Esophagus squamous epithelium (tissue), 5 donors: ENCODE measurements at places on chromosomes 1 and 21. TPM values are rescaled to one million over a fixed set of nuclear protein-coding genes. Genes with fewer than 3 reads are reported as not detected.

CACNA1E gene
- not detected for total RNA-seq

DLGAP3 gene
- total RNA-seq = 0.19 TPM

- no peak overlapping the region for H3K27ac ChIP-seq
- DNase-seq = no peak
- no peaks in the 10 kb centered on the region for H3K36me3 ChIP-seq
- H3K27me3 ChIP-seq = no peaks in the 10 kb centered on the region
- H3K4me1 ChIP-seq = no peaks in the 10 kb centered on the region
- no peak overlapping the region for H3K4me3 ChIP-seq
These were observed 346.7 kb upstream of the ADGRL4 start for GRCh38 chr1:79353224-79353623.

GRCh38 chr1:157512036-157512969, 40.0 kb downstream of the FCRL5 start:
- no peak for DNase-seq
- no peaks in the 10 kb centered on the region for H3K4me1 ChIP-seq
- no peaks in the 10 kb centered on the region for H3K36me3 ChIP-seq

DNA sequence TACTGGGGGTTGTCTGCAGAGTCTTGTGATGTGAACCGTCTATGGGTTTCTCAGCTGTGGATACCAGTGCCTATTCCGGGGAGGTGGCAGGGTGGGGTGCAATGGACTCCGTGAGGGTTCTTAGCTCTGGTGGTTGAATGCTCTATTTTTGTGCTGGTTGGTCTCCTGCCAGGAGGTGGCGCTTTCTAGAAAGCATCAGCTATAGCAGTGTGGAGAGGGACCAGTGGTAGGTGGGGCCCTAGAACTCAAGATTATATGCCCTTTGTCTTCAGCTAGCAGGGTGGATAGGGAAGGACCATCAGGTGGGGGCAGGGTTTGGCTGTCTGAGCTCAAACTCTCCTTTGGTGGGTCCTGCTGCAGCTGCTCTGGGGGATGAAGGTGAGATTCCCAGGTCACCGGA, 127.3 kb upstream of the PLD5 start:
- DNase-seq = no peak
- no peak overlapping the region for H3K27ac ChIP-seq
- H3K4me1 ChIP-seq = no peaks in the 10 kb centered on the region
- no peaks in the 10 kb centered on the region for H3K27me3 ChIP-seq
- H3K4me3 ChIP-seq = no peak overlapping the region
- H3K36me3 ChIP-seq = no peaks in the 10 kb centered on the region

TSPAN1 gene
- total RNA-seq = 8.0 TPM
